SW 1271 (cell line): ENCODE measurements at places on chromosomes 16 and 17.

GRCh38 chr17:67656494-67657203 lies 61.1 kb upstream of the NOL11 start:
- no peak for DNase-seq

DNA sequence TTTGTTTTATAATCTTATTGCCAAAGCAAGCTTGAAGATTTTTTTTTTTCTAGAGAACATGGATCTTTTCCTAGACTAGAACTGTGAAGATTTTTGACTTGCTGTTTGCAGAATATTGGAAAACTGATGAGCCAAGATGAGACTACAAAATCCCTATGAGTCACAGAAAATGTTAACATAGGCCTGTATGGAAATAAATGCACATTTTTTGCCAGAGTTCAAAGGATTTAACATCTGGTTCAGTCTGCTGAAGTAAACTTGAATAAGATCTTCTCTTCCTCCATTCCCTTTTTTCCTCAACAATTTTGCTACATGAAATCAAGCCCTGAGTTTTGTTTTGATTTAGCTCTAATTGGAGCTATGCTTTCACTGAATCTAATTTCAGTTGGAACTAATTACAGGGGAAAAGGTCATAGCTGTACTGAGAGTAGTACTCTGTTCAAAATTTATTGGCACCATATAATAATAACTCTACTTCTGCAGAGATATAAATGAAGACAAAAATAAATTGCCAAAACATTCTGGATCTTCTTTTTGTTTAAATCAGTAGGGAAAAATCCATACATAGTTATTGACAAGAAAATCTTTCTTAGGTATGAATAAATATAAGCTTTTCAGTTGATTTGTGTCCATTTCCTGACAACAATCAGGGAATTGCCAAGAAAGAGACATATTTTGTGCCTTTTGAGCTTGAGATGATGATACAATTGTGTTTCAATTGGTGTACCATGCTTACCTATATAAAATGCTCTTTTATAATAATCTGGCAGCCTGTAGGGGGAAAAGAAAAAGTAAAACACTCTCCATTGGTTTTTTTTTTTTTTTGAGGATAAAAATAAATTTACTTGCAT lies 387.5 kb upstream of the GOT2 start:
- no peak for DNase-seq

- DNase-seq: no peak
These were observed 3.4 kb upstream of the KRT38 start for GRCh38 chr17:41444186-41444585.

- no peak for DNase-seq
These were observed 70.0 kb upstream of the HS3ST3A1 start for GRCh38 chr17:13671771-13672170.

GRCh38 chr16:65229191-65229662 lies 107.4 kb upstream of the CDH11 start:
- no peak for DNase-seq

GRCh38 chr16:9463461-9463860 lies 372.0 kb downstream of the HAPSTR1 start:
- no peak for DNase-seq

- no peak for DNase-seq
These were observed 18.4 kb upstream of the CORO6 start for GRCh38 chr17:29640981-29641642.

DNA sequence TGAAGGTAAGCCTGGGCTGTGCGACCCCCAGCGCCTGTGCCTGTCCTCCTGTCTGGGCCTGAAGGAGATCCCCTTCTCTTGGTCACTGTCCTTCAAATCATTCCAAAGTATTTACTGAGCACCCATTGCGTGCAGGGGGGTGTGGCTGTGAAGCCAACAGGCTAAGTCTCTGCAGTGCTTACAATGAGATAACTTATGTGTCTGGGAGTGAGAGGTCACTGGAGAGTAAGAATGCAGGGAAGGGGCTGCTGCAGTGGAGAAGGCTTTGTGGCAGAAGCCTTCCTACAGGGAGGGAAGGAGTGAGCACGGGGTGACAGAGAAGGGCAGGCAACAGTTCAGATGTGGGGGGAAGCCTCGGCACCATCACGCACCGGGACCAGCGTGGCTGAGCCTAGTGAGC lies 11.2 kb upstream of the SMIM5 start:
- DNase-seq: no peak

DNA sequence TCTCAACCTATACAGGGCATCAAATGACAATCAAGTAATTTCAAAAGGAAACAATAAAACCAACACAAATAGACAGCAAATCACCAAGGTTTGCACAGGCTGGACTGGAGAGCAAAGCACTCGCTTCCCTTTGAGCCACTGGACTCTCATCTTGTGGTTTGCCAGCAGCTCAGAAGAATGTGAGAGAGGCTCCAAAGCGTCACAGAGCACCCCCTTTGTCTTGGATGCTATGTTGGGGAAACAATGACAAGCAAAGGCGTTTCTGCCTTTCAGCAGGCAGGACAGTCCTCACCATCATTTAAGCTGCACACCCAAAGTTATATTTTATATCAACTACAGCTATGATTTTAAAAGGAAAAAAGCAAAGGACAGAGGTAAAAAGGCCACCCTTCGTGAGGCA lies 13.2 kb downstream of the SLC6A4 start:
- no peak for DNase-seq
